ENCODE measurements at places on chromosomes 13 and 19.

DNA sequence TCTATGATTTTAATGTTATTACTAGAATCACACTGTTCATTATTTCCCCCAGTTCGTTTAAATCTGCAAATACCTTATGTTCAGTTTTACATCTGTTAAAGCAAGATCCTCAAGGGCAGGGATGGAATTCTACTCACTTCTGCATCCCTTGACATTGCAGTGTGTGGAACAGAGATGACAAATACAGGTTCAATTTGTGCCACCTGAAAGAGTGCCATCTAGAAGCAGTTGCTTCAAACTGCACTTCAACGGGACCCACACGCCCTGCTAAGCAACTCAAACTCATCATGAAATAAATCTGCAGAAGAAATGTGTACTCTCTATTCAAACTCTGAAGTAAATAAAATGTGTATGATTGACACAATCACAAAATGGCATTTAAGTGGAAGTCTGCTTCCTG is 44.5 kb downstream of the RUBCNL start:
- no peak for DNase-seq

DNA sequence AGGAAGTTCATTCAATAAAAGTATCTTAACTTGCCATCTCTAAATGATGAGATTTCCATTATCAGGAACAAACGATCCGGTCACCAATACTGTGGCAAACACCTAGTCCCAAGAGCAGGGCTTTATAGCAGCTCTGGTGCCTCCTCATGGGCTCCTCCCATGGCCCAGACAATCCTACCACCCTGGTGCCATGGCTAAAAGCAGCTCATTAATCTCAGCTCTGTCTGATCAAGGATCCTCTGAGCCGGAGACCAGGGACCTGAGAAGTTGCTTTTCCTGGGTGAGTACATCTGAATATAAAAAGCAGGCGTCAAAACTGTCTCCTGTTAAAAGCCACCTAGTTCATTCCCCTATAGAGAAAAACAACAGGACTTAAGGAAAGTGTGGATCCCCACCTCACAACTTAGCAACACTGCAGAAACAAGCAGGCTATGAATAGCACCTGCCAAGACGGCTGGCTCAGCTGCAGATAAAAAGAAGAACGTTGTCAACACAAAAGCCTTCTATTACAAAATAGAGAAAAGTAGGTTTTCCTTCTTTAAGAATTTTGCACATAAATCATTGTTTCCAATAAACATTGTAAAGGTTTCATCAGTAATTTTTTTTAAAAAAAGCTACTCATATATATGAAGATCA is 30.3 kb downstream of the TSHZ3 start:
- no peak for DNase-seq

DNA sequence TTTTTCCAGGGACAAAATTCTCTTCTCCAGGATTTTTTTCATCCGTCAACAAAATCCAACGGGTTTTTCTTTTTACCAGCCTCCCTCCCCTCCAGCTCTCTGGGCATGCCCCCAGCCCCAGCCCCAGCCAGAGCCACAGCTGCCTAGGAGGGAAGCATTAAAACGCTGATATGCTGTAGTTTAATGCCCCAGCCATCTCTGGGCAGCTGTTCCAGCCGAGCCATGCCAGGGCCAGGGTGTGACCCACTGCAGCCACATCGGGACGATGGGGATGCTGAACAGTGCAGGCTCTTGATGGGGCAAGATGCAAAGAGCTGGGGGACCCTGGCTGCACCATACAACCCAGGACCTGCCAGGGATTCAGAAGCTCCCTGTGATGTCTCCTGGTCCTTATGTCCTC is 32.1 kb downstream of the TSHZ3 start:
- DNase-seq = no peak

DNA sequence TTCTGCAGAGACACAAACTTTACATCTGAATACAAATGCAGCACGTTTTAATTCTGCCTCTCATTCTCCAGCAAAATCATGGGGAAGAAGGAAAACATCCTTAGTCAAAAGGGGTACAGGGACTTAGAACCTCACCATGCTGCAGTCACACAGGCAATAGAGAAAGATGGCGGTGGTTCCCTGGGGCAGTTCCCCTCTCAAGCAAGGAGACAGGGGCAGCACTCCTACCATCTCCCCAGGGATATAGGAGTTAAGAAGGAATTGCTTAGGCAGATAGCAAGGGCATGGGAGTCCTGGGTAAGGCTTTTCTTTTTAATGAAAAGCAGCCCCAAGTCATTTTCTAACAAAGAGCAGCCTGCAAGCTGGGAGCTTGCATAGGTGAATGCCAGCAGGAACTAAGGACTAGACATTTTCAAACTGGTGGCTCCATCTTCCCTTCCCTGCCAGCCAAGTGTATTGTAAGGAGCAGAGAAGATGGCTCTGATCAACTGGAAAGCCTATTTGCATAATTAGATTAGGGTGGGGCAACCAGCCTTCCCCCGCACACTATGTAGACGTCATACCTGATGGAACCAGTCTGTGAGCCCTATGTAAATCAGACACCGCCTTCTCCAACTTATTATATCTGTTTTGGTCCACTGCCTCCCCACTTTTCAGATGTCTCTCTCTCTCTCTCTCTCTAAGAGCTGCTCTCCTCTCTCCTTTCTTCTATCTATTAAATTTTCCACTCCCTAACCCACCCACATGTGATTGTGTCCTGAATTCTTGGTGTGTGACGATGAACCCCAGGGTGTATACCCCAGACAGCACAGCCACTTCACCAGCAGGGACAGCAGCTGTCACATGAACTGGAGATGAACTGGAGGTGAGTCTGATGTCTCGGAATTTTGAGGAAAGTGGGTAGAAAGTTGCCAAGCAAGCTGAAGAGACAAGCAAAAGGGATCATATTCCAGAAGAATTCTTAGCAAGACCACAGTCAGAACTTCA is 514.5 kb downstream of the IRS2 start:
- DNase-seq = no peak

DNA sequence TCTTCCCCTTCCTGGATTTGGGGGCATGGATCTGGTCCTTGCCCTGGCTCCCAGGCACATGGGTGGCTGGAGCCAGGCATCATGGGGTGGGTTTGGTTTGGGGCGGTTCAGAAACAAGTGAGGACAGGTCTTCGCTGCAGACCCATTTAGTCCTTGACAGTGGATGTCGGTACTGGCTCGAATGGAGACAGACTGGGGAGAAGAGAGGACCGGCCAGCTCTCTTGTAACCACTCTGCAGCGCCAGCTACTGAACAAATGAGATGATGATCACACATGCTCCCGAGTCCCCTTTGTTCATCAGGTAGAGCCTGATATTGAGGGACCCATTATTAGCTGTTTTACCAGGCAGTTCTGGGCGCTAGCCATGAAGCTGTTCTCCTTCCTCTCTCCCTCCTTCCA is 64.5 kb downstream of the CHST8 start:
- DNase-seq = no peak

GRCh38 chr13:110018009-110018408 is 231.6 kb upstream of the IRS2 start:
- DNase-seq = no peak

GRCh38 chr13:110216398-110217041 is 90.4 kb downstream of the COL4A1 start:
- no peak for DNase-seq

All from effector memory CD4-positive, alpha-beta T cell (primary cell).